Gastrocnemius medialis (tissue), 4 donors: ENCODE measurements at places on chromosomes 7 and 10.

- no peak overlapping the region for H3K4me3 ChIP-seq
- H3K27me3 ChIP-seq = no peaks in the 10 kb centered on the region
- H3K4me1 ChIP-seq = peaks cover 24% of the 10 kb centered on the region
- no peak for DNase-seq
- H3K36me3 ChIP-seq = no peaks in the 10 kb centered on the region
- peak overlapping the region; percentile 54 for H3K27ac ChIP-seq
Observed at GRCh38 chr7:100472121-100472851, 6.7 kb downstream of the TSC22D4 start.

DNA sequence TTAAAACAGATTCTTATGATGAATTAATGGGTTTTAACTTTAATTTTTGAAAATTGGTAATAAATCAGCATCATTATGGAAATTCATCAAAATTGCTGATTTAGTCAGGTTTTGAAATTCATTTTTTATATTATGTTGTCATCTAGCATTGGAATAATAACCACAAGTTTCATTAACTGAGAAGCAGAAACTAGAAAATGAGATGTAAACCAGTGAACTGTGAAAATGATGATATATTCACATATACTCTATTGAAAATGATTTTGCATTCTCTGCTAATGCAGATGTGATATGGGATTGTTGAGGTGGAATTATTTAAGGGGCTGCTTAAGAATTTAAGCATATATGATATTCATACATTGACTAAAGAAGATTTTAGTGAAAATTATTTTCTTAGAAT is 316.1 kb upstream of the FZD1 start:
- no peaks in the 10 kb centered on the region for H3K36me3 ChIP-seq
- H3K4me1 ChIP-seq = no peaks in the 10 kb centered on the region
- no peak overlapping the region for H3K4me3 ChIP-seq

GRCh38 chr7:75967487-75967997 is 26.9 kb downstream of the TMEM120A start:
- no peak overlapping the region for H3K4me3 ChIP-seq
- DNase-seq = peak; percentile 27
- H3K27ac ChIP-seq = peak overlapping the region; percentile 97
- H3K27me3 ChIP-seq = no peaks in the 10 kb centered on the region
- no peaks in the 10 kb centered on the region for H3K36me3 ChIP-seq

- no peaks in the 10 kb centered on the region for H3K27me3 ChIP-seq
- no peak overlapping the region for H3K4me3 ChIP-seq
- H3K36me3 ChIP-seq = no peaks in the 10 kb centered on the region
- H3K4me1 ChIP-seq = peaks cover 60% of the 10 kb centered on the region
- DNase-seq = no peak
- H3K27ac ChIP-seq = peak overlapping the region; percentile 53
Observed at GRCh38 chr7:130369110-130369711, 11.1 kb upstream of the CPA1 start.

GRCh38 chr10:35903021-35903420 is 260.9 kb upstream of the FZD8 start:
- no peaks in the 10 kb centered on the region for H3K4me1 ChIP-seq
- H3K27ac ChIP-seq = no peak overlapping the region
- H3K27me3 ChIP-seq = no peaks in the 10 kb centered on the region
- H3K4me3 ChIP-seq = no peak overlapping the region
- DNase-seq = no peak

- peak overlapping the region; percentile 75 for H3K27ac ChIP-seq
- no peaks in the 10 kb centered on the region for H3K4me1 ChIP-seq
- no peak overlapping the region for H3K4me3 ChIP-seq
- no peaks in the 10 kb centered on the region for H3K36me3 ChIP-seq
- no peak for DNase-seq
Observed at GRCh38 chr10:88097092-88097516, 233.7 kb downstream of the PTEN start.

DNA sequence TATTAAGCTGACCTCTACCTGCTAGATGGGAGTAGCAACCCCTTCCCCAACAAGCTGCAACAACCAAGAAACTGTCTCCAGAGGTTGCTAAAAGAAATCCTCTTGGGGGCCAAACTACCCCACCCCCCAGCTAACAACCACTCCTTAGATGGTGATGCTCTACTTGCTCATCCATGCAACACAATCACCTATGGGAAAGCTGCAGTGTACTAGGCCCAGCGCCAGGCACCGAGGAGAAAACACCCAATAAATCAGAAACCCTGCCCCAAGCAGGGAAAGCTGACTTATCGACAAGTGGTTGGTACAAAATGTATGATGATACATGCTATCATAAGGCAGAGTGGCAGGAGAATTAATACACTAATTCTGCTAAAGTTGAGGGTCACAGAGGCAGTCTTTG is 17.3 kb downstream of the SLC25A13 start:
- no peak overlapping the region for H3K27ac ChIP-seq
- H3K4me3 ChIP-seq = no peak overlapping the region
- no peaks in the 10 kb centered on the region for H3K27me3 ChIP-seq

- H3K4me1 ChIP-seq = peaks cover 48% of the 10 kb centered on the region
- H3K4me3 ChIP-seq = peak overlapping the region; percentile 90
- H3K27me3 ChIP-seq = no peaks in the 10 kb centered on the region
Observed at GRCh38 chr10:29734640-29734961, 99.8 kb upstream of the SVIL start.

GRCh38 chr7:42722716-42723115 is 189.2 kb downstream of the C7orf25 start:
- no peaks in the 10 kb centered on the region for H3K36me3 ChIP-seq
- H3K4me3 ChIP-seq = no peak overlapping the region
- no peaks in the 10 kb centered on the region for H3K4me1 ChIP-seq
- H3K27ac ChIP-seq = no peak overlapping the region

DNA sequence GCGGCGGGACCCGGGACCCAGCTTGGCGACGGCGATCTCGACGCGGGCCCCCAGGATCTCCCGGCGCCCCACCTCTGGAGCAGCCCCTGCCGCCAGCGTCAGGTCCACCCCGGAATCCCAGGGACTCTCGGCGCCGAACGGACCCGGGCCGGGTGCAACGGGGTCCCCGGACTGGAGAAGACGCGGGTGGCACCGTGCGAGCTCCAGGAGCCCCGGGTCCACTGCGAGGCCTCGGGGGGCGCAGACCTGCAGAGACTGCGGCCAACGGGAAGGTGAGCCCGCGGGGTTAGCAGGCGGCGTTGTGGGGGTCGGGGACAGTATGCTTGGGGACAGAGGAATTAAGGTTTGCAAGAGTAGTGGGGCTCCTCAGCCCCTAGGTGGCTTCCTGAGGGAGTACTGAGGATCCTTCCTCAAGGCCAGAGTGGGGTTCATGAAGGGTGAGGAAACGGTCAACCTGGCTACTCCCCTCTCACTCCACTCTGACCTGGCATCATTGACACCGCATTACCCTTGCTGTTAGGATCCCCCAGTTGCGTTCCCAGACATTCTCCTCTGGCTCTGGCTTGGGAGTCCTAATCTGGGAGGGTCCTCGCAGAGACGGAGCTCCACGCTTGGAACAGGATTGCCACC is 353 bp downstream of the EPHB6 start:
- H3K27ac ChIP-seq = peak overlapping the region; percentile 53
- DNase-seq = no peak
- no peaks in the 10 kb centered on the region for H3K27me3 ChIP-seq
- H3K4me3 ChIP-seq = peak overlapping the region; percentile 81
- no peaks in the 10 kb centered on the region for H3K36me3 ChIP-seq
- peaks cover 12% of the 10 kb centered on the region for H3K4me1 ChIP-seq

DNA sequence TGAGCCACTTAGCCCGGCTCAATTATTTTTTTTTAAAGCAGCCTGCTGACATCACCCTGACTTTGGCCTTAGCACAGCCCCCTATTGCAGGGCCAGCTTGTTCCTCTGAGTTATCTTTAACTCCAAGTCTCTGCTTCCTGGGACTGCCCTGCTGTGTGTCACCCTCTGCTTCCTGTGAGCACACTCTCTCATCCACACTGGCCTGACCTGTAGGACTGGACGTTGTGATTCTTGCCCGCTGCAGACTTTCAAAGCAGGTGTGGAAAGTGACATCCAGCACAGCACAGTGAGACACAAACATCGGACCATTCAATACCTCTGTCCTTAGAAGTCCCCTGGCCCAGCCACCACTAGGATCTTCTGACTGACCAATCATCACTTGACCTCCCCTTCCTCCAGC is 26.4 kb upstream of the HSPA12A start:
- H3K27ac ChIP-seq = no peak overlapping the region
- DNase-seq = no peak
- H3K4me3 ChIP-seq = no peak overlapping the region
- no peaks in the 10 kb centered on the region for H3K36me3 ChIP-seq
- no peaks in the 10 kb centered on the region for H3K4me1 ChIP-seq

- no peak overlapping the region for H3K27ac ChIP-seq
- no peaks in the 10 kb centered on the region for H3K4me1 ChIP-seq
- no peaks in the 10 kb centered on the region for H3K27me3 ChIP-seq
- H3K36me3 ChIP-seq = no peaks in the 10 kb centered on the region
Observed at GRCh38 chr7:135884495-135885232, 92.5 kb downstream of the MTPN start.

DNA sequence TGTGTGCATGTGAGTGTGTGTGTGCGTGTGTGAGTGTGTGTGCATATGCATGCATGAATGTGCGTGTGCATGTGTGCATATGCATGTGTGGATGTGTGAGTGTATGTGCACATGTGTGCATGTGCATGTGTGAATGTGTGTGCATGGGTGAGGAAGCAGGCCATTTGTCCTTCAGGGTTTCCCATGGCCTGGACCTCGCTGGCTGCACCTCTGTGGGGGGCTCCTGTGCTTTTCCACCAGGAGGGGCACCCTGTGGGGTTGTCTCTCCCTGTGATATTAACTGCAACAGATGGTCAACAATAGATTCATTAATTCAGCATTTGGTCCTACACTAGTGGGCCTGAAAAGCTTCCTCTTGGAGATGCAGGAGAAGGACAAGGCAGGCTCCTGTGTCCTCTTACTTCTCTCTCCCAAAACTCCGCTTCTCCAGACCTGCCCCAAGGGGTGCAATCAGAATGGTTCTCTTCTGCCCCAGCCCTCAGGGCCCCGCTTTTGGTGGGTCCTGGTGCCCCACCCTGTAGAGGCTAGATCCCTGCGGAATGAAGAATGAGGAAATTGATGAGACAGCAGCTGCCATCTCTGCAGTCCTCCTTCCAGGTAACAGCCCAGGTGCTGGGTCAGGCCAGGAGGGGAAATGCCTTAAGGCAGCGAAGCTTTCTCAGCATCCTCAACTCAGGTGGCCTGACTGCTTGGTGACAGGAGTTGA is 41.5 kb upstream of the NUB1 start:
- H3K4me3 ChIP-seq = no peak overlapping the region
- no peak overlapping the region for H3K27ac ChIP-seq

DNA sequence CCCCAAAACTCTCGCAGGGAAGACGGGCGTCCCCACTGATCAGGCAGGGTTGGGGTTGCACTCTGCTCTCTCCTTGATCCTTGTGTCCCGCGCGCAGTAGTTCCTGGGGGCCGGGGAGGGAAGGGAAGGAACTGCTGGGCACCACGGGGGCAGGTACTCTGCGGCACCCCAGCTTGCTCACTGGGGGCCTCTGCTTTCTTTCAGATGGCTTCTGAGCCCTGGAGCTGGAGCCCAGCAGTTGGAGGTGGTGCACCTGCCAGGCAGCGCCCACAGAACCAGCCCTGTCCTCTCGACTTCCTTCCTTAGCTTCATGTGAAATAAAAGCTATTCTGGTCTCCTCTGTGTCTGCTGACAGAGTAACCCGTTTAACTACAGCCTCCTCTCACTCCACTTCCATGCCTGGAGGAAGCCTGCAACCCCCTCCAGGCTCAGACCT is 12.2 kb downstream of the PLAC9 start:
- H3K27ac ChIP-seq = no peak overlapping the region
- H3K4me3 ChIP-seq = no peak overlapping the region
- no peak for DNase-seq
- H3K4me1 ChIP-seq = peaks cover 7% of the 10 kb centered on the region
- H3K27me3 ChIP-seq = no peaks in the 10 kb centered on the region

- H3K4me3 ChIP-seq = no peak overlapping the region
- no peaks in the 10 kb centered on the region for H3K4me1 ChIP-seq
- no peaks in the 10 kb centered on the region for H3K27me3 ChIP-seq
Observed at GRCh38 chr10:18071591-18071990, 68.6 kb upstream of the CACNB2 start.

GRCh38 chr10:68095153-68095552 is 14.1 kb upstream of the MYPN start:
- peaks cover 43% of the 10 kb centered on the region for H3K4me1 ChIP-seq
- H3K36me3 ChIP-seq = no peaks in the 10 kb centered on the region
- H3K27ac ChIP-seq = peak overlapping the region; percentile 87
- H3K27me3 ChIP-seq = no peaks in the 10 kb centered on the region

GRCh38 chr10:30818010-30818660 is 188.6 kb upstream of the LYZL2 start:
- no peaks in the 10 kb centered on the region for H3K27me3 ChIP-seq
- no peaks in the 10 kb centered on the region for H3K36me3 ChIP-seq
- DNase-seq = peak; percentile 34
- peaks cover 38% of the 10 kb centered on the region for H3K4me1 ChIP-seq
- H3K27ac ChIP-seq = peak overlapping the region; percentile 54
- H3K4me3 ChIP-seq = no peak overlapping the region

- no peak for DNase-seq
- no peak overlapping the region for H3K4me3 ChIP-seq
- no peak overlapping the region for H3K27ac ChIP-seq
- no peaks in the 10 kb centered on the region for H3K27me3 ChIP-seq
- no peaks in the 10 kb centered on the region for H3K4me1 ChIP-seq
Observed at GRCh38 chr10:88281592-88282347, 301.3 kb downstream of the RNLS start.

GRCh38 chr10:101653536-101653935 is 41.4 kb downstream of the FBXW4 start:
- no peaks in the 10 kb centered on the region for H3K27me3 ChIP-seq
- H3K36me3 ChIP-seq = no peaks in the 10 kb centered on the region
- no peak overlapping the region for H3K27ac ChIP-seq
- no peak for DNase-seq
- no peaks in the 10 kb centered on the region for H3K4me1 ChIP-seq
- H3K4me3 ChIP-seq = no peak overlapping the region

DNA sequence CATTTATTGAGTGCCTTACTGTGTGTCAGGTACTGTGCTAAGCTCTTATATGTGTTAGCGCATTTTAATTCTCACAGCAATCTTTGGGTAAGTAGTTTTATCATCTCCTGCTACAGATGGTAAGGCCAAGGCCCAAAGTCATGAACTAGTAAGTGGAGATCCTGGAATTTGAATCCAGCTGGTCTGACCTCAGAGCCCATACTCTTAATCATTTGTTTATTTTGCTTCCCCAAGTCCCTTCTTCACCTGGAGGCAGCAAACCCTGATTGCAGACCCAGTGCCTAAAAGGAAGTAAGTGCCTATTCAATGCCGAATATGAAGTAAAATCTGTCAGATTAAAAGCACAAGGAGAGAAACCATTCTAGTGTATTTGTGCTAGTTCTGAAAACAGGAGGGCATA is 182.9 kb upstream of the TCF7L2 start:
- no peak overlapping the region for H3K27ac ChIP-seq
- no peak for DNase-seq
- H3K36me3 ChIP-seq = no peaks in the 10 kb centered on the region
- H3K27me3 ChIP-seq = no peaks in the 10 kb centered on the region
- H3K4me1 ChIP-seq = no peaks in the 10 kb centered on the region

GRCh38 chr10:123689880-123690279 is 23.7 kb downstream of the GPR26 start:
- no peaks in the 10 kb centered on the region for H3K4me1 ChIP-seq
- H3K27me3 ChIP-seq = no peaks in the 10 kb centered on the region
- H3K4me3 ChIP-seq = no peak overlapping the region
- H3K36me3 ChIP-seq = no peaks in the 10 kb centered on the region
- no peak overlapping the region for H3K27ac ChIP-seq
